Vagina (tissue), 2 donors: ENCODE measurements at places on chromosomes 5 and 9.

GRCh38 chr5:159644053-159644452 lies 272.2 kb upstream of the ADRA1B start:
- DNase-seq: peak; percentile 34

DNA sequence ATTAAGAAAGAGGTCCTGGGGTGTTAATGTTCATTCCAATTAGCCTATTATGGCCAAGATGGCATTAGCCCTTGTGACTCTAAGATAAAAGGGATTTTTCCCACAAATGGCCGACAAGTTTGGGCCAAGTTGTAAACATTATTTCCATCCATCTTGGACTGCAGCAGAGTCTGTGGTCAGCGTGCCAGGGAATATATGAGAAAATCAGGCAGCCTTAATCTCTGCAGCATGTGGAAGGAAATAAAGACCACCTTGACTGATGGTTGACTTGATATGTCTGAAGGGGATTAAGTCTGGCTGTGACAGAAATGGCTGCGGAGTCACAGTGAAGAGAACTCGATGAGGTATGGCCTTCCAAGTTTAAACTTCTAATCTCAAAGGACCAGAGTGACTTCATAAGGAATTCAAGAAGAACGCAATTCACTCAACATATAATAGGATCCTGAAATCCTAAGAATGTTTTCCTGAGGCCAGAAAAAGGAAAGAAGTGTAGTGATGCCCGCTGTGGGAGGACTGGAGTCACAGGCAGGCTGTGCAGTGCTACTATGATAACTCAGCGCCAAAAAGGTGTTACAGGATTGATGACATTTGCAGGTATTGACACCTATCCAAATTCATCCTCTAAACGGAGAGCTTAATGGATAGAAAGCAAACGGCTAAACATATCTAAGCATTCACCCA lies 287.1 kb downstream of the SEC61B start:
- DNase-seq: no peak

GRCh38 chr5:27242258-27242626 lies 203.9 kb upstream of the CDH9 start:
- DNase-seq: no peak

DNA sequence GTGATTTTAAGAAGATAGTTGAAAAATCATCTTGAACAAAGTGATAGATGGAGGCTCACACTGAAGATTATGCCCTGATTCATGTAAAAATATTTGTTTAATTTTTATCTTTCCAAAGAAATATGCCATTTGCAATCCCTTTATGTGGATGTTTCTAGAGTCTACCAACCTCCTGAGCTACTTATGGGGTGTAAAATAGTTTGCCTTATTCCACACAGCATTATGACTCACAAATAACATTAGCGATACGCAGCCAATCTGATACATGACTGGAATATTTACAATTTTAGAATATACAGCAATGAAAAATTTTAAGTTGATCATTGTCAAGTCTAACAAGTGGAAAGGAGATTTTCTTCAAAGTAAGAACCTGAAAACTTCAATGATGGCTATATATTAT lies 327.5 kb downstream of the EDIL3 start:
- no peak for DNase-seq

- DNase-seq: no peak
Measured at GRCh38 chr9:115597330-115597895, 479.5 kb upstream of the TNC start.

GRCh38 chr5:98588215-98588614 lies 185.2 kb upstream of the RGMB start:
- DNase-seq: no peak

DNA sequence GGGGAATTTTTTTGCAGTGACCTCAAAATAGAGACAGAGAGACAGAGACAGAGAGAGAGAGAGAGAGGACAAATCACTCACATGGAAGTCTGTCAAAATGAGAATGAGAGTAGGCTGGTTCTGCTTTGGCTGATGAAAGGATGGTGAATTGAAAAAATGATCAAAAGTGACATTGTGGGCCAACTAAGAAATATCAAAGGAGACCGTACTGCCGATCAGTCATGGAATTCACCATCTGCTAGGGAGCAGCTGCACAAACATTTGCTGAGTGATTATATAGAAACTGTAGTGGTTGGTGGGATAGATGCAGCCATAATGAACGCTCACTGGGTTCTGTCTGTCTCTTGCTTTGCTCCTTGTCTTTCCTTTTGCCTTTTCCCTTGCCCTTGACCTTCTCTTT lies 476.6 kb upstream of the SGCD start:
- no peak for DNase-seq

DNA sequence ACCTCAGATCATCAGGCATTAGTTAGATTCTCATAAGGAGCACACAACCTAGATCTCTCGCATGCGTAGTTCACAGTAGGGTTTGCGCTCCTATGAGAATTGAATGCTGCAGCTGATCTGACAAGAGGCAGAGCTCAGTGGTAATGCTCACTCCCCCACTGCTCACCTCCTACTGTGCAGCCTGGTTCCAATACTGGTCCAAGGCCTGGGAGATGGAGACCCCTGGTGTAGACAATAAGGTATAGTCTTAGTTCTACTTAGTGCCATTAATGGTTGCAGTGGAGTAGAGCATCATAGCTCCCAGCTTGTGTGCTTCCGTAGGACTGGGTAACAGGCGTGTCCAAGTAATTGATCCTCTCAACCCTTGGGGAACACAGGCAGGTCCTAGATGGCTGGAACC lies 70.4 kb upstream of the ANKRD55 start:
- DNase-seq: no peak

DNA sequence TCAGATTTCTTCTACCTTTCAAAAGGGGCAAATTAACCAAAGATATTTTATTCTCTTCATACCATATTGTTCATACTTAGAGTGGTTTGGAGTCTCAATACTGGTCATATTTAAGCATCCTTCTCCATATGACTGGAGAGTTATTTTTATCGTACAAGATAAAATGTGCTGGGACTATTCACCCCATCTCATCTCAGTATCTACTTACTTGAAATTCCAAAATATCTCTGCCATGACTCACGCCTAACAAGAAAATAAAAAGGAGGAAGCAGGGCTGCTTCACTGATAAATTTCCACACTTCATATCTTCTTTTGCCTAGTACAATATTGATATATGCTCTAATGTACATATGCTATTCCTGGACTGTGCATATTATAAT lies 277.9 kb upstream of the CDH9 start:
- no peak for DNase-seq

DNA sequence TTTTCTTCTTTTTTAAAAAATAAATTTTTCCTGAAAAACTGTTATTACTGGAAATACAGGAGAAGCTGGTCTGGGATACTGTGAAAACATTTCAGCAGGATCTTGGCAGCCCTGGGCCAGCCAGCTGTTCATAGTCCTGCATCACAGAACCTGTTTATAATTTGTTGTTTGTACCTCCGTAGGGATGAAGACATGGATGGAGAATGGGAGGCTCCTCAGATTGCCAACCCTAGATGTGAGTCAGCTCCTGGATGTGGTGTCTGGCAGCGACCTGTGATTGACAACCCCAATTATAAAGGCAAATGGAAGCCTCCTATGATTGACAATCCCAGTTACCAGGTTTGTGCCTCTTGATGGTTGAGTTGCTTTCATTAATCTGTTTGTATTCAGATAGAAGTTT lies 12.4 kb upstream of the MAML1 start:
- no peak for DNase-seq

- no peak for DNase-seq
Measured at GRCh38 chr9:95993337-95993736, 117.8 kb downstream of the ERCC6L2 start.

- no peak for DNase-seq
Measured at GRCh38 chr9:37241340-37241739, 121.0 kb downstream of the ZCCHC7 start.

DNA sequence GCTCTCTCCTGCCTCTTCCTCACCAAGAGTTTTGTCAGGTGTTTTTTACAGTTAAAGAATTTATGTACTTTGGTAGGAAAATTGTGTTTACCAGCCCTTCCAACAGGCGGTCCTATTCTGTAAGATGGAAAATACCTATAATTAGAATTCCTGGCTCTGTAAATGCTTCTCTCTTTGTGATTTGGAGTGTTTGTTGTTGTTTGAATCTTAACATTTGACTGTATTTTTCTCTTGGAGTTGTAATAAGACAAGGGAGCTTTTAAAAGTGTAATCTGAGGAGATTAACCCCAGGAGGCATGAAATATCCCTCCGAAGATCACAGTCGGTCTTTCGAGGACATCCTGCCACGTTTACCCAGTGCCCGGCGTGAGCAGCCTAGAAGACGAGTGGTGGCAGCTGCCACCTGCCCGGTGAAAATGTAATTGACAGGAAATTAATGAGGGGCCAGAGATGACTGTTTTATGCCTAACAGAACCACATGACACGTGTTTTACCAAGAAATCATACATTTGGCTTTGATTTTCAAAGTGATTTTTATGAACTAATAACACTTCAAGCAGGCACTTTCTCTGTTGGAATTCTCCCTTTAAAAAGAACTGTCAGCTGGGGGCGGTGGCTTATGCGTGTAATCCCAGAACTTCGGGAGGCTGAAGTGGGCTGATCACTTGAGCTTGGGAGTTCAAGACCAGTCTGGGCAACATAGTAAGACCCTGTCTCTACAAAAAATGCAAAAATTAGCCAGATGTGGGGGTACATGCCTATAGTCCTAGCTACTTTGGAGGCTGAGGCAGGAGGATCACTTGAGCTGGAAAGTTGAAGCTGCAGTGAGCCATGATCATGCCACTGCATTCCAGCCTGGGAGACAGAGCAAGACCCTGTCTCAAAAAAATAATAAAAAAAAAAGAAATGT lies 20.0 kb downstream of the ANKRD33B start:
- DNase-seq: no peak
